ENCODE measurements at places on chromosomes 3 and 15. TPM values are rescaled to one million over a fixed set of nuclear protein-coding genes. Genes with fewer than 3 reads are reported as not detected.
A peak's percentile ranks its signal among the peaks of the same experiment; 100 is the strongest.

DNA sequence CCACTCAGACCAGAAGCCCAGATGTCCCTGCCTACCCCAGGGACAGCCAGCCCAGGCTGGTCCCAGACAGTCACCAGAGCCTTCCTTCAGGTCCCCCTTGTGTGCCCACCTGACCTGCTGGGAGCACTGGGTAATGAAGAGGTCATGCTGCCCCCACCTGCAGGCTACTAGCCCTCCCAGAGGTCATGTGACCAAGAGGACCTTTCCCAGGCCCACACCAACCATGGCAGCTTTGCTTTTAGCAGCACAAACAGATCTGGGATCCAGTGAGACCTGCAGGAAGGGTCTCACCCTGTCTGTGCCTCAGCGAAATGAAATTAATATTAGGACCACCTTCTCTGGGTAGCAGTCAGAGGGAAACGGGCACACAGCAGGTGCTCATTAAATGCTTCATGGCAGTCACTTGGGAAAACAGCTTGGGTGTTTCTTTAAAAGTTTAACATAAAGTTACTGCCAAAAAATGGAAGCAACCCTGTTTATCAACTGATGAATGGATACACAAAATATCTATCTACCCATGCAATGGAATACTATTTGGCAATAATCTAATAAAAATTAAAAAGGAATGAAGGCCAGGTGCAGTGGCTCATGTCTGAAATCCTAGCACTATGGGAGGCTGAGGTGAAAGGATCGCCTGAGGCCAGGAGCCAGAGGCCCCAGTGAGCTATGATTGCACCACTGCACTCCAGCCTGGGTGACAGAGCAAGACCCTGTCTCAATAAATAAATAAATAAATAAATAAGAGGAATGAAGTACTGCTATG, 43.7 kb downstream of the DNAJB8 start:
- no peak for DNase-seq

GRCh38 chr15:33242165-33242564, 47.7 kb upstream of the FMN1 start:
- no peak for DNase-seq

GRCh38 chr15:76669521-76670207, 235.5 kb downstream of the SCAPER start:
- DNase-seq: no peak

- no peak for DNase-seq
Measured at GRCh38 chr3:9142362-9142761, 107.1 kb downstream of the SRGAP3 start.

- DNase-seq: no peak
Measured at GRCh38 chr15:69533522-69533921, 80.9 kb downstream of the RPLP1 start.

GRCh38 chr15:27683121-27683520, 416.0 kb downstream of the OCA2 start:
- no peak for DNase-seq

DNA sequence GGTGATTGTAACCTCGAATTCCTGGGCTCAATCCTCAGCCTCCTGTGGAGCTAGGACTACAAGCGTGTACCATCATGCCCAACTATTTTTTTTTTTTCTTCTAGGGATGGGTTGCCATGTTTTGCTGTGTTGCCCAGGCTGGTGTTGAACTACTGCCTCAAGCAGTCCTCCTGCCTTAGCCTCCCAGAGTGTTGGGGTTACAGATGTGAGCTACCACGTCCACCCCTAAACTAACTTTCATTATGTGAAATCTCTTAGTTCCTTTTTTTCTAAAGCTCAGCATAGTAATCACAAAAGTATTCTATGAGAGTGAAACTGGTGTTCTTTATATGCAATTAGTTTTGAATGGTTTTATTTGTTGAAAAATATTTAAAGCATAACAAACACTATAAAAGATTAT, 92.1 kb downstream of the XRN1 start:
- no peak for DNase-seq

- DNase-seq: no peak
Measured at GRCh38 chr3:178714925-178715832, 178.9 kb downstream of the KCNMB2 start.

GRCh38 chr3:32961189-32961715, 9.8 kb downstream of the CCR4 start:
- DNase-seq: no peak

- peak; percentile 51 for DNase-seq
Measured at GRCh38 chr15:52183562-52184173, 7.5 kb downstream of the GNB5 start.

GRCh38 chr15:69060041-69060481, 45.6 kb downstream of the NOX5 start:
- no peak for DNase-seq

SAMD7 gene
- not detected for total RNA-seq

GOLGA6L10 gene
- 3.9 TPM for total RNA-seq

ATP13A5 gene
- not detected for total RNA-seq

SLC51A gene
- not detected for total RNA-seq

CAMKV gene
- total RNA-seq: not detected

AHSG gene
- not detected for total RNA-seq

CASR gene
- total RNA-seq: not detected

DNASE1L3 gene
- total RNA-seq: 0.99 TPM

All from endothelial cell of umbilical vein (primary cell).